ENCODE measurements at places on chromosomes 2 and 18.
A peak's percentile ranks its signal among the peaks of the same experiment; 100 is the strongest.

DNA sequence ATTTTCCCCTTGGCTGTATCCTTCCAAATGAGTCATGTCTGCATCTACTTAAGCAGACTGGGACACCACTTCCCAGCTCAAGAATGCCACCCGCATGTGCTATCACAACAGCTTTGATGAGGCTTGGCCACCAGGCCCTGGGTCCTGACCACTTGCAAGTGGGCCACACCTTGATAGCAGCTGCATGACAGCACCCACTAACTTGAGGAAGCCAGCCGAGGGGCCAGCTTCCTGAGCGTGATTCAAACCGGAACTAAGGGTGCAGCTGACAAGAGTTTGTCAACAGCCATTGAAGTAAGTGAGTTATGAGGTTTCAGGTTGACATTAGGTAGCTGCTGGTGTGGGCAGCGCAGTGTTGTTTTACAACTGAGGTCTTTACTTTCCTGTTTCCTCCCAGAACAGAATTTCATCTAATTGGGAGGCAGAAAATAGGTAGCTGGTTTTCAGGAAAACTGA is 54.4 kb downstream of the EPHA4 start:
- peak; percentile 41 for DNase-seq

- no peak for DNase-seq
These were observed 994 bp upstream of the DTNA start for GRCh38 chr18:34709104-34709503.

DNA sequence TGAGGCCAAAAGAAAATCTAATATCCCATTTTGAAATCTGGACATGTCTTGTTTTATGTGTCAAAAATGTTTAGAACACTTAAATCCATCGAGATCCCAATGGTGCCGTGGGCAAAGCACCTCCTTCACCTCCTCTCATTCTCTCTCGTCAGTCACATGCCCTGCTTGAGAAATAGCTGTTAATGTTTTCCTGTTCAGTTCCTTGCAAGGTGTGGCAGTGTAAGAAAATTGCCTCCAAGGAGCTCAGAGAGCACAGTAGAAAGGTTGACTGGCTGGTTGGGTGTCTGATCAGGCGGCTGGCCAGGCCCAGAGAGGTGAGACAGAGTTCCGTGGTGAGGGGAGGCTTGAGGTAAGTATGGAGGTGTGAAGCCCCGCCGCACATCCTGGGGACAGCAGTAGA is 210.2 kb downstream of the TSN start:
- no peak for DNase-seq

DNA sequence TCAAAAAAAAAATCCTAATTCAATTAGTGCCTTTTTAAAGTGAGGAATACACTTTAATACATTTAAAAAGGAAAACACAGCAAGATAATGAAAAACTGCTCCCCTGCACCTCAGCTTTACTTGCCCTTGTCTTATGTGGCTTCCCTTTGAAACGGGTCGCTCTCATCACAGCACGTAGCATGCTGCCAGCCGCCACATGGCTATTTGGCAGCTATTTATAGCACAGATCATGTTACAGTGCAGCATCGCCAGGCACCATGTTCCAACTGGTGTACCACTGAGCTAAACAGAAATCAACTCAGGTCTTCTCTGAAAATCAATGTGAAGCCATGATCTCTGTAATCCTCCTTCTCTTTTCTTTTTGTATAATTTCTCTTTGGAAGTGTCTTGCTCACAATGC is 65.1 kb downstream of the TMEM182 start:
- DNase-seq = no peak

DNA sequence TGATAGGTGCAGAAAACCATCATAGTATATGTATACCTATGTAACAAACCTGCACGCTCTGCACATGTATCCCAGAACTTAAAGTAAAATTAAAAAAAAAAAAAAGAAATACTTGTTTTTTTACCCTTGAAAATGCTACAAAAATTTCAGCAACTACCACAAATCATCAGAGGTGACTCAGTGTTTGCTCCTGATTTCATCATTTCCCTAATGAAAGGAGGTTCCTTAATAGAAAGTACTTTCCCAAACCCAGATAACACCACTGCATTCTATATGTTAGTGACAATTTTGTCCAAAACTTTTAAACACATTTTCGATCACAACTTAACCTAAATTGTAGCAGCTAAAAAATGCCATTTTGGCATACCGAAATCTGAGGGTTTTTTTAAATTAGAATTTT is 163.3 kb downstream of the SLC39A10 start:
- no peak for DNase-seq

GRCh38 chr2:137411585-137411984 is 552.7 kb upstream of the HNMT start:
- DNase-seq = no peak

DNA sequence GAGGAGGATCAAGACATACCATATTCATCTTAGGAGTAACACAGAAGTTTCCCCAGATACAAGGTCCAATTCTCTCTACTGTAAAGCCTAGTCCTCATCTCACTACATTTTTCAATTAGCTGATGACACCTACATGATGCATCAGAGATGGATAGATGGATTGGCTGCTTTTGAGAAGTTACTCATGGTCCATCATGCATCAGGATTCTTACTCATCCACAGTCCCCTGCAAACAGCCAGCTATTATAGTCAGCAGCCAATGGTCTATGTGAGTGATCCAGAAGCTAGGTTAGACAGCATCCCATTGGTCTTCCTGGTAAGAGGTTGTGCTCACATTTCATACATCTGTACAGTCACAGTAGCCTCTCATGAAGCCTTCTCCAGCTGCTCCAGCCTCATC is 154.5 kb upstream of the NRP2 start:
- DNase-seq = no peak

- DNase-seq = no peak
These were observed 134.0 kb upstream of the SPATS2L start for GRCh38 chr2:200172521-200172920.

GRCh38 chr2:198390670-198391069 is 586.3 kb downstream of the PLCL1 start:
- no peak for DNase-seq

- no peak for DNase-seq
These were observed 397.6 kb upstream of the LRATD1 start for GRCh38 chr2:14234911-14235310.

GRCh38 chr18:57210716-57211411 is 64.0 kb downstream of the BOD1L2 start:
- no peak for DNase-seq

GRCh38 chr2:70255637-70256314 is 2.2 kb upstream of the PCYOX1 start:
- no peak for DNase-seq
